ENCODE measurements at places on chromosomes 6 and 20.

- no peak for DNase-seq
These were observed 590 bp downstream of the SLCO4A1 start for GRCh38 chr20:62642666-62643520.

GRCh38 chr20:37392441-37393195 is 46.7 kb downstream of the SRC start:
- DNase-seq = no peak

GRCh38 chr6:99147206-99147605 is 199.5 kb upstream of the FBXL4 start:
- no peak for DNase-seq

GRCh38 chr20:4304601-4305000 is 289.2 kb upstream of the RNF24 start:
- no peak for DNase-seq

DNA sequence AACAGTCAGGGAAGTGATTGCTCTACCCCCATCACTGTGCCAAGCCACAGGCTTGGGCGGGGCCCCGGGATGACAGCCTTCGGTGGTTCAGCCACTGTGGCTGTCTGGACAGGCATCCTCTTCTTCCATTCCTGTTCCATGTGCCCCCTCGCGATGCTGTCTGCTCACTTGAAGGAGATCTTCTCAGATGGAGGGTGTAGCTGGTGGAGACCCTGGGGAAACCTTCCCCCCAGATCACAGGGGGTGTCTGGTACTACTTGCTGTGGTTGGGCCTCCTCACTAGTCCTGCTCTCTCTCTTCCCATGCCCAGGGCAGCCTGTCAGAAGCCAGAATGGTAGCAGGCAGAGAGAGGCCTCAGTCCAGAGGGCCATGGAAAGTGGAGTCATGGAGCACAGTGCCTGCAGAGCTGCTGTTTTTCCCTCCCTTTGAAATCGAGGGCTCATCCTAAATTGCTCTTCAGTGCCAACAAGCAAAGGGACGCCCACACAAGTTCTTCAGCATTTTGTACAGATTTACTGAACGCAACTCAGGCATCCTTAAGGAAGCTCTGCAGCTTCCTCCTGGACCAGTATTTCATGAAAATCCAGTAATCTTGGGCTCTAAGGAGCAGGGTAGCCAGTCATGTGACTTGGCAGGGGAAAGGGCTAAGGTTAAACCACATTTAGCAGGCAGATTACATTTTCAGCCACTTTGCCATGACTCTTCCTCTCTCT is 326.6 kb downstream of the ZFAND3 start:
- no peak for DNase-seq

DNA sequence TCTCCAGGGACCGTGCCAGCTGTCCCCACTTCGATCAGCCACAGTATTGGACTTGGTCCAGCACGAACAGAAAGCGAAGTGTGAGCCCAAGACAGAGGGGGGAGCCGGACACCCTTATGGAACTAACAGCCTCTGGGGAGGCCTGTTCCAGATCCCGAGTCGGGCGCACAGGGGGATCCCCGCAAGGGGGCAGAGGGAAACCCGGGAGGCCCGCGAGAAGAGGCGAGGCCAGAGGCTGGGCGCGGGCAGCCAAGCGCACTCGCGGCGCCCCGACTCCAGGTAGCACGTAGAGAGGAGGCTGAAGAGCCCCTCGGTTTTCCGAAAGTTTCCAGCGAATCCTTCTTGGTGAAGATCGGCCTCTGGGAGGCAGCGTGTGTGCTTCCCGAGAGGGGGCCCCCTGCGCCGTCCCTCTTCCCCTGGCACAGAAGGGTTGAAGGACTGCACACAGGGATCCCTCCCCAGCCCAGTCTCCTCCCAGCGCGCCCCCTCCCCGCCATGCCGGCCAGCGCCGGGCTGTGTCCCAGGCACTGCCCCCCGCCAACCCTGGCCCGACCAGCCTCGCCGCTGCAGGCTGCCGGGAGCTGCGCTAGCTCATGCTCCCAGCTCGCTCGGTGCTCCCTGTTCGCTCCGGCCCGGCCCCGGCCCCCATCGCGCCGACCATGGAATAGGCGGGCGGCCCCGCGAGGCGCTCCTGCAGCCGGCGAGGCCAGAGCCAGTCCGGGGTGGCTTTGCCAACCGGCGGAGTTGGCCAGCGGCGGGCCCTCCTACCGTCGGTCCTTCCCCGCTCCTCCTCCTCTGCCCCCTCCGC is 577 bp upstream of the SLC24A3 start:
- peak; percentile 52 for DNase-seq

- no peak for DNase-seq
These were observed 139.4 kb downstream of the ID4 start for GRCh38 chr6:19976411-19977129.

Data from frontal cortex (tissue), 4 donors.